ENCODE measurements at places on chromosomes 5 and 9. TPM values are rescaled to one million over a fixed set of nuclear protein-coding genes. Genes with fewer than 3 reads are reported as not detected.

DNA sequence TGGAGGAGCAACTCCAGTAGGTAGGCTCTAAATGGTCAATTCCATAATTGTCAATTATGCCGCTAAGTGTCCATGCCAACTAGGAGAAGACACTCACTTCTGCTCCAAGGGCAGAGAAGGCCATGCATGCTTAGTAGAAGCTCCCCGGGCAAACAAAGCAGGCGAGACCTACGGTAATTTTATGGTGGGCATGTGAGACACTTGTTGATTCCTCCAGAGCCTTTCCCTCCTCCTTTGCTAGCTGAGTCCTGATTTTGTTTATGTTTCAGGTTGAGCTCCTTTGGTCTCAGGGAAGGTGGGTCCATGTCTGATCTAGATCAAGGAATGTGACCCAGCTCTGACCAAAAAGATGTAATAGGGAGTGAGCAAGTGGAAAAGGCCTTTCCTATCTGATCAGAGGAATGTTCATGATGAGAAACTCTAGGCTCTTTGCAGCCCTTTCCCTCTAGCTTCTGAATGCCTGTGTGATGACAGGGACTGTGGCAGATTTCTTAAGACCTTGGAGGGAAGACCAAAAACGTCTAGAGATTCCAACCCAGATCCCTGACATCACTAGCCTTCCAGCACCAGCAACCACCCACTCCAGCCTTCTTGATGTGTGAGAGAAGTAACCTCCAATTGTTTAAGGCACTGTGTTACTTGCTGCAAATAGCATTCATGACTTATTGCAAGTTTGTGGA, 7.7 kb upstream of the CPEB4 start:
- no peak for DNase-seq

GRCh38 chr5:90519081-90519480, 10.3 kb downstream of the LYSMD3 start:
- DNase-seq: no peak

- DNase-seq: no peak
Measured at GRCh38 chr9:133932181-133932580, 59.9 kb downstream of the VAV2 start.

GRCh38 chr9:124197177-124198095, 60.3 kb upstream of the NEK6 start:
- DNase-seq: no peak

GRCh38 chr5:55241746-55242145, 8.3 kb upstream of the CCNO start:
- no peak for DNase-seq

GRCh38 chr5:2917524-2917923, 166.0 kb upstream of the IRX2 start:
- DNase-seq: no peak

ZDHHC11B gene
- 15.7 TPM for polyA plus RNA-seq

DNA sequence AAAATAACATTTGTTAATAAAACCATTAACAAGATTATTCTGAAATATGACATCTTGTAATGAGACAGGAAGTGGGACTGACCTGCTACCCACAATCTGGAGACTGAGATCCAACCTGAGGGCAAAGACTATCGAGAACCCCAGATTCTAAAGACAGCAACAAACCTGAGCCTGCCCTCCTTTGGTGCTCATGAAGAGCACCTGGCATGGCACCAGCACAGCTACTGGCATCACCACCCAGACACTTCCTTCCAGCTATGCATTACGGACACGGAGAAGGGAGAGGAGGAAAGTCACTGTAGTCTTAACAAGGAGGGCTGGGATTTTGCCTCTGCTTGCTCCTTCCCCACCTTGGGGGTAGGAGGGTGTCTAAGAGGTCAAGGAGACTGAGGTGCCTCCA, 105.5 kb downstream of the AUH start:
- DNase-seq: no peak

- no peak for DNase-seq
Measured at GRCh38 chr9:104091708-104092107, 2.4 kb upstream of the SMC2 start.

- DNase-seq: no peak
Measured at GRCh38 chr9:27351438-27351837, 54.5 kb upstream of the EQTN start.
